T-cell (primary cell): ENCODE measurements at places on chromosomes 3 and 15. TPM values are rescaled to one million over a fixed set of nuclear protein-coding genes. Genes with fewer than 3 reads are reported as not detected.

SLC22A14 gene
- total RNA-seq: not detected

PLA2G4E gene
- total RNA-seq: not detected

DUOXA1 gene
- 1.6 TPM for total RNA-seq

GOLGA6L24 gene
- total RNA-seq: not detected

CMTM8 gene
- total RNA-seq: 10.3 TPM

MYZAP gene
- total RNA-seq: 0.72 TPM

PLS1 gene
- total RNA-seq: 0.84 TPM

- no peaks in the 10 kb centered on the region for H3K4me1 ChIP-seq
- H3K36me3 ChIP-seq: no peaks in the 10 kb centered on the region
- DNase-seq: no peak
- no peak overlapping the region for H3K4me3 ChIP-seq
- H3K27ac ChIP-seq: no peak overlapping the region
Observed at GRCh38 chr3:136387031-136387430, 136.9 kb downstream of the PCCB start.

DNA sequence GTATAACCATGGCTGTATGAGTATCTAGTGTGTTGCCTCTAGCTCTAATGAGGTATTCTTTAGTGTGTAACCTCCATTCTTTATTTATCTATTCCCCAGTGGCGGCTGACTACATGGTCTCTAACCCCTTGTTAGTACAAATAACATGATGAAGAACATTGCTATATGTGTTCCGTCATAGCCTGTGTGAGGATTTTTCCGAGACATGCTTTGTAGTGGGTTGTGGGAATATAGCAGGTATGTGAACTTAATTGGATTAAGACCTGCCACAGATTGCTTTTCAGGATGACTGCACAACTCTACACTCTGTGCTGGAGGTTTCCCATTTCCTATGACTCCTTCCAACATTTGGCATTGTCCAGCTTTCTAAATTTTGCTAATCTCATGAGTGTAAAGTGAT lies 563.4 kb downstream of the ROBO1 start:
- no peak overlapping the region for H3K4me3 ChIP-seq
- no peaks in the 10 kb centered on the region for H3K4me1 ChIP-seq
- DNase-seq: no peak
- no peak overlapping the region for H3K27ac ChIP-seq

DNA sequence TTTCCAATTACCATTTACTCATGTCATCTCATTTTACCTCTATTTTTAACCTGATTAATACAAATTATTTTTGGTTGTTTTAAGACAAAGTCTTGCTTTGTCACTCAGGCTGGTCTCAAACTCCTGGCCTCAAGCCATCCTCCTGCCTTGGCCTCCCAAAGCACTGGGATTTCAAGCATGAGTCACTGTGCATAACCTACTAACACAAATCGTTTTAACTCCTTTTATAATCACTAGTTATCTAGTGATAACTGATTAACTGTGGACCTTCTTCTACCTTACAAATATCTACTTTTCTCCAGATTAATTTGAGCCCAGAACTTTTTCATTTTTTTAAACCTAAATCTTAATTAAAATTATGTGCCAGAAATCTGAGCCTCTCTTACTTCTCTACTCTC lies 4.6 kb downstream of the ATP13A3 start:
- no peak for DNase-seq
- no peaks in the 10 kb centered on the region for H3K27me3 ChIP-seq

DNA sequence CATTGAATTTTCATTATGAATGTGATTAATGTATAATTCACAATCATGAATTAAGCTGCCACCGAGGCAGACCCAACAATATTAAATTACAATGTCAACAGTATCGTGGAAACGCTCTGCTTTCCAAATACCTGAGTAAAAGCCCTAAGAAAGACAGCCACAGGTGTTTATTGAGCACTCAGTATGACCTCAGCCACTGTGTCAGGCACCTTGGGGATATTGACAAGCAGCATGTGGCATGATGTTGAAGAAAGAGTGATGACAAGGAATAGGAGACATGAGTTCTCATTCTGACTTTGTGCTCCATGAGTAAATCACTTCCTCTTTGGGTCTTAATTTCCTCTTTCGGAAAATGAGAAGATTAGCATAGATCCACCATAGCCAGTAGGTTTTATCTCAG lies 12.8 kb downstream of the C2CD4A start:
- H3K27me3 ChIP-seq: peaks cover 4% of the 10 kb centered on the region
- H3K27ac ChIP-seq: no peak overlapping the region
- H3K4me1 ChIP-seq: no peaks in the 10 kb centered on the region
- H3K36me3 ChIP-seq: no peaks in the 10 kb centered on the region
- H3K4me3 ChIP-seq: no peak overlapping the region

DNA sequence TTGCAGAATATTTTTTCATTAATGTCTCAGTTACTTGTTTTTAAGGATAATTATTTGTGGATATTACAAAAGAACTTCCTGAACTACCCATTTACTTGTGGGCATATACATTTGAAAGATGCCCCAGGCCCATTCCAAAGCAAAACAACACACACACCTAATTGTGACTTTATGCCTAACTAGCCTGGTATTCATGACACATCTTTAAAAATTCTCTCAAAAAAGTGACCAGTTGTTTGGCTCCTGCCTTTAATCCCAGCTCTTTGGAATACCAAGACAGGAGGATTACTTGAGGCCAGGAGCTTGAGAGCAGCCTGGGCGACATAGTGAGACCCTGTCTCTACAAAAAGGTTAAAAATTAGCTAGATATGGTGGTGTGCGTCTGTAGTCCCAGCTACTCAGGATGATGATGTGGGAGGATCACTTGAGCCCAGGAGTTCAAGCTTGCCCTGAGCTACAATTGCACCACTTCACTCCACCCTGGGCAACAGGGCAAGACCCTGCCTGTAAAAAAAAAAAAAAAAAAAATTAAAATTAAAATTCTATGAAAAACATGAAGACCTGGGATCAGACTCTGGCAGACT lies 51.7 kb upstream of the SLC4A7 start:
- no peak overlapping the region for H3K27ac ChIP-seq
- DNase-seq: no peak
- no peaks in the 10 kb centered on the region for H3K27me3 ChIP-seq
- H3K4me1 ChIP-seq: no peaks in the 10 kb centered on the region

GRCh38 chr3:126102011-126102410 lies 18.1 kb upstream of the SLC41A3 start:
- H3K27ac ChIP-seq: no peak overlapping the region
- H3K4me1 ChIP-seq: no peaks in the 10 kb centered on the region
- no peaks in the 10 kb centered on the region for H3K36me3 ChIP-seq
- no peak for DNase-seq
- H3K4me3 ChIP-seq: no peak overlapping the region

- no peaks in the 10 kb centered on the region for H3K36me3 ChIP-seq
- no peaks in the 10 kb centered on the region for H3K4me1 ChIP-seq
- H3K27me3 ChIP-seq: no peaks in the 10 kb centered on the region
- H3K27ac ChIP-seq: no peak overlapping the region
Observed at GRCh38 chr3:143897576-143898295, 49.5 kb upstream of the SLC9A9 start.

GRCh38 chr3:18282507-18282906 lies 142.6 kb downstream of the SATB1 start:
- no peaks in the 10 kb centered on the region for H3K27me3 ChIP-seq
- H3K36me3 ChIP-seq: no peaks in the 10 kb centered on the region
- DNase-seq: no peak
- H3K27ac ChIP-seq: no peak overlapping the region
- H3K4me3 ChIP-seq: no peak overlapping the region
- H3K4me1 ChIP-seq: no peaks in the 10 kb centered on the region

- H3K27me3 ChIP-seq: peaks cover 4% of the 10 kb centered on the region
- no peaks in the 10 kb centered on the region for H3K36me3 ChIP-seq
- no peak for DNase-seq
- peaks cover 3% of the 10 kb centered on the region for H3K4me1 ChIP-seq
- no peak overlapping the region for H3K27ac ChIP-seq
- H3K4me3 ChIP-seq: no peak overlapping the region
Observed at GRCh38 chr3:150733373-150733935, 29.5 kb downstream of the SIAH2 start.
